Caco-2 (cell line): ENCODE measurements at places on chromosomes 12 and 14.
A peak's percentile ranks its signal among the peaks of the same experiment; 100 is the strongest.

- H3K4me1 ChIP-seq, result peaks cover 4% of the 10 kb centered on the region; the same call in 1 of the 2 replicates
- no peak for DNase-seq
- no peaks in the 10 kb centered on the region; the same call in 1 of the 2 replicates for H3K27me3 ChIP-seq
- H3K4me3 ChIP-seq, result no peak overlapping the region
These were observed 2.7 kb downstream of the PLEKHD1 start for GRCh38 chr14:69487226-69487625.

GRCh38 chr12:95661360-95661759, 110.1 kb upstream of the USP44 start:
- no peak for DNase-seq
- H3K4me3 ChIP-seq, result no peak overlapping the region
- no peaks in the 10 kb centered on the region for H3K27me3 ChIP-seq
- no peaks in the 10 kb centered on the region for H3K36me3 ChIP-seq
- no peak overlapping the region for H3K27ac ChIP-seq
- 0 out of 2 replicates have a peak, but pooled peaks cover 8% of the 10 kb centered on the region for H3K4me1 ChIP-seq

- no peaks in the 10 kb centered on the region for H3K27me3 ChIP-seq
- H3K4me1 ChIP-seq, result no peaks in the 10 kb centered on the region
- H3K27ac ChIP-seq, result no peak overlapping the region
- no peaks in the 10 kb centered on the region for H3K36me3 ChIP-seq
- no peak for DNase-seq
These were observed 68.5 kb upstream of the PKP2 start for GRCh38 chr12:32964981-32965585.

DNA sequence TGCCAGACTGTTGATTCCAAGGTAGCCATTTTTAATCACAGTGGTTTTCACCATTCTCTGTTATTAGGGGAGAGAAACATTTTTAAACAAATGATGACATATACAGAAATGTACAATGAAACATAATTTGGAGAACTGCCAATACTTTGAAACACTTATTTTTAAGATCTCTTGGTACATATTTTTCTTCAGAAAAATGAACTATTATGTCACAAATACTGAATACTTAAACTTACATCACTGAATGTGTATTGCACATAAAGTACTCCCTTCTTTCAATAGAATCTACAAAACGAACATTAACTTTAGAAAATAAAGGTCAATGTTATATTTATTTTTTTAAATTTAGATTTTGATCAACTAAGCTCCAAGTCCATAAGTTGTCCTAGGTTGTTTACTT, 71.7 kb upstream of the CPNE8 start:
- DNase-seq, result no peak
- H3K4me3 ChIP-seq, result no peak overlapping the region
- H3K4me1 ChIP-seq, result no peaks in the 10 kb centered on the region
- no peak overlapping the region for H3K27ac ChIP-seq

GRCh38 chr14:63443361-63443760, 99.8 kb downstream of the PPP2R5E start:
- no peak overlapping the region for H3K4me3 ChIP-seq
- no peaks in the 10 kb centered on the region for H3K27me3 ChIP-seq
- no peaks in the 10 kb centered on the region for H3K36me3 ChIP-seq

DNA sequence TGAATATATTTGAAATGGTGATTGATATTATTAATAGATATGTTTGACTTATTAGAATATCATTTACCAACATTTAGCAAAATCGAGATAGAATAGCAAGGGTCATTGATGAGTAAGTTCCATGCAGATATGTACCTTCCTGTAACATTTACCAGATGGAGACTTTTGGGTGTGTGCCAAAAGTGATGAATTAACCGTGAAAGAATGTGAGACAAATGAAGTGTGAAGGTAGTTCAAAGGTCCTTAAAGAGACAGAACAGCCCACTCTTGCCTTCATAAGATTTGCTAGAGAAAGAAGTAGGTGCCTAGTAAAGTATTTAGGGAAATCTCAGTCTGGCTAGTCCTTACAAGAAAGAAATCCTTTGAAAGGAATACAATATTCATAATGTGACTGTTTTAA, 45.5 kb downstream of the FGD4 start:
- H3K4me3 ChIP-seq, result no peak overlapping the region
- H3K36me3 ChIP-seq, result no peaks in the 10 kb centered on the region
- H3K4me1 ChIP-seq, result peaks cover 59% of the 10 kb centered on the region
- H3K27me3 ChIP-seq, result no peaks in the 10 kb centered on the region
- H3K27ac ChIP-seq, result peak overlapping the region; percentile 94

GRCh38 chr14:68817506-68818212, 24.8 kb upstream of the ZFP36L1 start:
- no peaks in the 10 kb centered on the region for H3K27me3 ChIP-seq
- H3K27ac ChIP-seq, result peak overlapping the region; percentile 90
- no peaks in the 10 kb centered on the region; the same call in 1 of the 2 replicates for H3K36me3 ChIP-seq
- H3K4me3 ChIP-seq, result no peak overlapping the region
- peaks cover 27% of the 10 kb centered on the region for H3K4me1 ChIP-seq

- no peaks in the 10 kb centered on the region for H3K27me3 ChIP-seq
- H3K27ac ChIP-seq, result no peak overlapping the region
- no peak overlapping the region for H3K4me3 ChIP-seq
- H3K4me1 ChIP-seq, result peaks cover 6% of the 10 kb centered on the region
These were observed 324 bp upstream of the HOXC9 start for GRCh38 chr12:53999559-54000115.

DNA sequence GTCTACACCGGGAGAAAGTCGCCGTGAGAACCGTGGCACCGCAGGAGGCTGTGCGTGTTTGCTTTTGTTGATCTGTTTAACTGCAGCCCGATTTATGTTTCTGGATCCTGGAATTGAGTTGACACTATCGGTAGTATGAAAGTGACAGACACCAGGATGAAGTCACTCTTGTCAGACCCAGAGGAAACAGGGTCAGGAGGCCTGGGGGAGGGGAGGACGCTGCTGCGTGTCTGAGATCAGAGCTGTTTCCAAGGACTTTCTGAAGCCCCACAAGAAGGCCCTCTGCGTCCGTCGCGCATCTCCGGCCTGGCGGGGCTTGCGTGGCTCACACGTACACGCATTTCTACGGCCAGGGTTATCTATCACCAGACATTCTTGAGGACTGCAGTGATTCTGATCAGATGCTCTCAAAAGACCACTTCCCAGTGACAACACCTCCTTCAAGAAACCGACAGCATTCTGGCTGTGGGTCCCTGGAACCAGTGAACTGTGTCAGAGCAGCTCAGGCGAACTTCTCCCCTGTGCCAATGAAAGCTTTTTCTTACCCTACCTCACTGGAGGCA, 263.4 kb downstream of the ADGRD1 start:
- no peaks in the 10 kb centered on the region for H3K27me3 ChIP-seq
- no peak for DNase-seq
- no peak overlapping the region for H3K4me3 ChIP-seq
- H3K4me1 ChIP-seq, result peaks cover 9% of the 10 kb centered on the region; the same call in 1 of the 2 replicates
- H3K36me3 ChIP-seq, result no peaks in the 10 kb centered on the region
- no peak overlapping the region for H3K27ac ChIP-seq

DNA sequence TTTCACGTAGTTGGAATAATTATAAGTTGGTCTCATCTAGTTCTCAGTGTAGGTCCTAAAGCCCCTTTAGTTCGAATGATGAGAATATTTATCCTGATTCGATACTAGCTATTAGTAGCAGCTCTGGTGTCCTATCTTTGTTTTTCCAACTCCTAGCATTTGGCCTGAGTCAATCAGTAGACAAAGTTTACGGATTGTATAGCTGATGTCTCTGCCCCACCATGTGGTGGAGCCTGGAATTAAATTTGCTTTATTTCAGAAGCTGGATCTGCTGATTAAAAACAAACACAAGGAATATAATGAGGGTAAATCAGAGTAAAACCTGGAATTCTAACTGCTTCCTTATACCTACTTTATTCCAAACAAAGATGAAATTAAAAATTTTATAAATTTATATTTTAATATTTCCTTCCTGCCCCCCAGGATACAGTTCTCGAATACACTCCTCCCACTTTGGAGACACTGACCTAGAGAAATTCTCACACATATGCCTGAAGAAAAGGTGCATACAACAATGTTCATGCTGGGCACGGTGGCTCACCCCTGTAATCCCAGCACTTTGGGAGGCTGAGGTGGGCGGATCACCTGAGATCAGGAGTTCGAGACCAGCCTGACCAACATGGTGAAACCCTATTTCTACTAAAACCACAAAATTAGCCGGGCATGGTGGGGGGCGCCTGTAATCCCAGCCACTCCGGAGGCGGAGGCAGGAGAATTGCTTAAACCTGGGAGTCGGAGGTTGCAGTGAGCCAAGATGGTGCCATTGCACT, 7.6 kb upstream of the BRMS1L start:
- no peak overlapping the region for H3K27ac ChIP-seq
- H3K27me3 ChIP-seq, result no peaks in the 10 kb centered on the region
- no peaks in the 10 kb centered on the region for H3K4me1 ChIP-seq
- no peak for DNase-seq
- no peaks in the 10 kb centered on the region for H3K36me3 ChIP-seq

- H3K27me3 ChIP-seq, result no peaks in the 10 kb centered on the region
- no peaks in the 10 kb centered on the region for H3K4me1 ChIP-seq
- no peak overlapping the region for H3K4me3 ChIP-seq
- no peak overlapping the region for H3K27ac ChIP-seq
These were observed 160.0 kb upstream of the FBXO33 start for GRCh38 chr14:39592116-39592789.

DNA sequence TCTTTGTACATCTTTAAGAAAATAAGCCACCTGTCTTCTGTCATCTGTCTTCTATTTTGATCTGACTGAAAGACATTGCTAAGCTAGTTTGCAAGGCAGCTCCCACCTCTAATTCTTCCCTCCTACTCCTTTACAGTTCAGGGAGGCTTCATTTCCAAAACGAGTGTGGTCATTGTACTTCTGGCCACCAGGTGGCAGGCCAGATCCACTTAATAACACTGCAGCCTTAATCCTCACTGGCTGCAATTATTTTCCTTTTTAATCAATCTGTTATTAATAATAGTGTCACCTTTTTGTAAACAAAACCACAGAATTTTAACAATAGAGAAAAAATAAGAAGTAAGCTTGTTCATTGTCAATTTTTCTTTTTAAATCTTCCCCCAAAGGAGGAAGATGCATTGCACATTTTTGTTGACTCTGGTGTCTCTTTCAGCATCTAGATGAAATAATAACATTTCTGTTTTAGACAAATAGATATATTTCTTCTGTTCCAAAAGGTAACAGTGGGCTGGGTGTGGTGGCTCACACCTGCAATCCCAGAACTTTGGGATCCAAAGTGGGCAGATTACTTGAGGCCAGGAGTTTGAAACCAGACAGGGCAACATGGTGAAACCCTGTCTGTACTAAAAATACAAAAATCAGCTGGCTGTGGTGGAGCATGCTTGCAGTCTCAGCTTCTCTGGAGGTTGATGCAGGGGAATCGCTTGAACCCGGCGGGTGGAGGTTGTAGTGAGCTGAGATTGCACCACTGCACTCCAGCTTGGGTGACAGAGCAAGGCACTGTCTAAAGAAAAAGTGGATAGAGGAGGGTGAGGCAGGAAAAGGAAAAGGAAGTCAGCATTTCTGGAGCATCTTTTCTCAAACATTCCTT, 23.3 kb downstream of the GABARAPL1 start:
- no peak overlapping the region for H3K4me3 ChIP-seq
- DNase-seq, result no peak
- H3K27me3 ChIP-seq, result no peaks in the 10 kb centered on the region
- H3K36me3 ChIP-seq, result no peaks in the 10 kb centered on the region
- H3K4me1 ChIP-seq, result no peaks in the 10 kb centered on the region

DNA sequence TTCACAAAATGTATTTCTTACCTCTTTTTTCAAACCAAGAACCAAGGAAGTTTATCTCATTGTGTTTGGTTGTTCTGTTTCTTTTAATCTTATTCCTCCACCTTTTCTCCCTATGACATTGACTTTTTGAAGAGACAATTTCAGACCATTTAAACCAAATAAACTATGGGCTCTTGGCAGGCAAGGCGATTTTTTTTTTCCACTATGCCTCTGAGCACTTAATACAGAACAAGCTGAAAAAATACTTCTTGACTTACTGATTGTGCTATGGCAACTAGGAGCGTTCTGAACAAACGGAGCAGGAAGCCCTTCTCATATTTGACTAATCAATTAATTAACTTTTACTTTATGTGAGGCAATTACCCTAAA, 98.0 kb downstream of the ZNF664 start:
- H3K27ac ChIP-seq, result no peak overlapping the region
- no peaks in the 10 kb centered on the region for H3K27me3 ChIP-seq
- no peak for DNase-seq
- H3K4me3 ChIP-seq, result no peak overlapping the region

- H3K27ac ChIP-seq, result no peak overlapping the region
- H3K27me3 ChIP-seq, result no peaks in the 10 kb centered on the region
- H3K36me3 ChIP-seq, result no peaks in the 10 kb centered on the region
- no peak for DNase-seq
- no peaks in the 10 kb centered on the region for H3K4me1 ChIP-seq
These were observed 433.8 kb upstream of the MIS18BP1 start for GRCh38 chr14:45686771-45687170.

GRCh38 chr12:82600379-82600778, 86.3 kb upstream of the TMTC2 start:
- H3K4me3 ChIP-seq, result no peak overlapping the region
- no peaks in the 10 kb centered on the region for H3K27me3 ChIP-seq
- H3K36me3 ChIP-seq, result no peaks in the 10 kb centered on the region
- no peak overlapping the region for H3K27ac ChIP-seq
- H3K4me1 ChIP-seq, result no peaks in the 10 kb centered on the region

DNA sequence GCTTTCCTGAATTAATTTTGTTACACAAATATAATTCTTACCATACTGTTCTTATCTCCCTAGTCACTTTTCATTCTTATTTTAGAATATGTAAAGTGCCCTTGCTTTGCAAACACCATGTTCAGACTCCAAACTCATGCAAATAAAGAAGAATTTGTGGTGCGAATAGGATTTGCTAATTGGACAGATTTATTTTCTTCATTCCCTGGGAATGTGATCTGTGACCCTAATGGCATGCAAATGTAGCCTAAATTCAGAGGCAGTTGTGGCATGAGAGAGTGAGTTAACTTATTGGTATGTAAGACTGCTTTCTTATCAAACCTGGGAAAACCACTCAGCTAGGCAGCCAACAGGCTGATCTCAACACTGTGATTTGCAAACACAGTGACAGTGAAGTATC, 10.0 kb downstream of the CAPZA3 start:
- peaks cover 4% of the 10 kb centered on the region; the same call in 1 of the 2 replicates for H3K4me1 ChIP-seq
- DNase-seq, result no peak
- no peak overlapping the region for H3K27ac ChIP-seq
- no peaks in the 10 kb centered on the region for H3K36me3 ChIP-seq

DNA sequence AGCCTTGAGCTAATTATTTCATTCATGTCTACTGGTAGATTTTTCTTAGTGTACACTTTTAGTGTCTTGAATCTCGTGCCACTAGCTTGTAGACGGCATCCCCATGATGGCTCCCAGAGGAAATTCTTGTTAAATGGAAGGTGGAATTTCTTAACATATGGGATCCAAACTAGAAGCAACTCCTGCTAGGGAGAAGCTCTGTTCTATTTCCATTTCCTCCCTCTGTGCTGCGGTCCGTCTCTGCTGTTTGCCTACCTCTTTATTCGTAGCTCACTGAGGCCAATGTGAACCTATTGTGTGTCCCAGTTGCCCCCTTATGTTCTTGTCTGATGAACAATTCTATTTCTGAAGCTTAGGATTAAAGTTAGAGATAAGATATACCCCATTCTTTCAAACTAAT, 588 bp downstream of the PIK3C2G start:
- no peak overlapping the region for H3K4me3 ChIP-seq
- no peaks in the 10 kb centered on the region for H3K36me3 ChIP-seq
- no peaks in the 10 kb centered on the region for H3K4me1 ChIP-seq
- H3K27ac ChIP-seq, result no peak overlapping the region

- no peak overlapping the region for H3K4me3 ChIP-seq
- H3K27ac ChIP-seq, result no peak overlapping the region
- H3K27me3 ChIP-seq, result no peaks in the 10 kb centered on the region
- no peaks in the 10 kb centered on the region for H3K4me1 ChIP-seq
These were observed 2.3 kb upstream of the NOP2 start for GRCh38 chr12:6570264-6570887.

- no peak overlapping the region for H3K4me3 ChIP-seq
- no peak for DNase-seq
- no peak overlapping the region for H3K27ac ChIP-seq
- H3K4me1 ChIP-seq, result no peaks in the 10 kb centered on the region
- H3K27me3 ChIP-seq, result no peaks in the 10 kb centered on the region
These were observed 328.0 kb downstream of the NRXN3 start for GRCh38 chr14:78498062-78498595.
